Activated naive CD4-positive, alpha-beta T cell treated with anti-CD3 and anti-CD28 coated beads, Interleukin-2, amount 10 ng/mL, durations not matched to agents 7 days and 5 days (primary cell): ENCODE measurements at places on chromosomes 2 and 18.
A peak's percentile ranks its signal among the peaks of the same experiment; 100 is the strongest.

- no peak overlapping the region for H3K27ac ChIP-seq
- no peak for DNase-seq
Measured at GRCh38 chr2:3459185-3460015, 59.9 kb downstream of the ADI1 start.

GRCh38 chr2:213561759-213562158, 277.5 kb downstream of the SPAG16 start:
- H3K27ac ChIP-seq = no peak overlapping the region
- no peaks in the 10 kb centered on the region for H3K27me3 ChIP-seq
- no peak for DNase-seq
- no peaks in the 10 kb centered on the region for H3K4me1 ChIP-seq
- no peaks in the 10 kb centered on the region for H3K36me3 ChIP-seq

DNA sequence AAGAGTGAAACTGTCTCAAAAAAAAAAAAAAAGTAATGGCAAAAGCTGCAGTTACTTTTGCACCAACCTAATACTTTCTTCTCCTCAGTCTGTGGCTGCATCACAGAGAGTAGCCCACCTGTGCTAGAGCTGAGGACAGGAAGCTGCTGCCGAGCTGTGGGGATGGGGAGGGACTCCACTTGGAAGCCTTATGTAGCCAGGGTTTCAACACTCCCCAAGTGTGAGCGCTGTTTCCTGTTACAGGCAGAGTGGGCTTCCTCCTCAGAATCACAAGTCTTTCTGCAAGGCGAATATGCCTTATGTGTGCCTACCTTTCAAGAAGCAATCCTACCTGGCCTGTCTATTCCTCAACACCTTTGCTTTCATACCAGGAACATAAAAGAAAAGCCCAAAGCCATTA, 36.3 kb upstream of the CYP27C1 start:
- no peaks in the 10 kb centered on the region for H3K4me1 ChIP-seq
- no peak overlapping the region for H3K4me3 ChIP-seq
- H3K27me3 ChIP-seq = no peaks in the 10 kb centered on the region
- no peak for DNase-seq
- H3K36me3 ChIP-seq = peaks cover 41% of the 10 kb centered on the region
- no peak overlapping the region for H3K27ac ChIP-seq

DNA sequence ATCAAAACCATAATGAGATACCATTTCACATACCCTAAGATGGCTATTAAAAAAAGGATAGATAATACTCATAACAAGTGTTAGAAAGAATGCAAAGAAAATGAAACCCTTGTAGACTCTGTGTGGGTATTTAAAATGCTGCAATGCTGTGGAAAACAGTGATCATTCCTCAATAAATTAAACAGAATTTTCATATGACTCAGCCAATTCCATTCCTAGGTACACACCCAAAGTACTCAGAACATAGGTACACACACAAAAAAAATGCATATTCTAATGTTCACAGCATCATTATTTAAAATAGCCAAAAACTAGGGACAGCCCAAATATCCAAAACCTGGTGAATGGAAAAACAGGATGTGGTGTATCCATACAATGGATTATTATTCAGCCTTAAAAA, 502.3 kb downstream of the KCNJ3 start:
- H3K4me3 ChIP-seq = no peak overlapping the region
- H3K4me1 ChIP-seq = no peaks in the 10 kb centered on the region
- no peaks in the 10 kb centered on the region for H3K27me3 ChIP-seq
- H3K36me3 ChIP-seq = no peaks in the 10 kb centered on the region

- H3K27ac ChIP-seq = no peak overlapping the region
- no peak for DNase-seq
- no peaks in the 10 kb centered on the region for H3K27me3 ChIP-seq
- H3K4me3 ChIP-seq = no peak overlapping the region
Measured at GRCh38 chr2:73218298-73218697, 4.3 kb downstream of the SMYD5 start.

DNA sequence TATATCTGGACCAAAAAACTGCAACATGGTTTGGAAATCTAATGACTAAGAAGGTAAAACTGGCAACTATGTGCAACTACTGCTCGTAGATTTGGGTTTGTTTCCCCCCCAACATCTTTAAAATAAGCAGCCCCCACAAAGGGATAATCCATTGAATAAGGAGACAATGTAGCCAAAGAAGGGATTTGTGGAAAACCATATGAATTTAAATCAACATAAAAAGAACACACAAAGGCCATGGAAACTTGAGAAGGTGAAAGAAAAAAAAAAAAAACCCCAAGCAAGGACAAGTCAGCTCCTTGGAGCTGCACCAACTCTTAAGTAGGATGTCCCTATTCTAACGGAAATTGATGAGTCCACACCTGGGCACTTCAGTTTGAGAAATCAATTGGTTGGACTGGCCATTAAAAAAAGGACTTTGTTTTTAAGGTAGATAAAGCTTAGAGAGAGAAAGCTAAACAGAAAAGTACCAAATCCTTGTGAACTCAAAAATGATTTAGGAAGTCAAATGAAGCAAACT, 53.7 kb upstream of the ST8SIA5 start:
- peaks cover 3% of the 10 kb centered on the region for H3K36me3 ChIP-seq
- H3K4me3 ChIP-seq = no peak overlapping the region

DNA sequence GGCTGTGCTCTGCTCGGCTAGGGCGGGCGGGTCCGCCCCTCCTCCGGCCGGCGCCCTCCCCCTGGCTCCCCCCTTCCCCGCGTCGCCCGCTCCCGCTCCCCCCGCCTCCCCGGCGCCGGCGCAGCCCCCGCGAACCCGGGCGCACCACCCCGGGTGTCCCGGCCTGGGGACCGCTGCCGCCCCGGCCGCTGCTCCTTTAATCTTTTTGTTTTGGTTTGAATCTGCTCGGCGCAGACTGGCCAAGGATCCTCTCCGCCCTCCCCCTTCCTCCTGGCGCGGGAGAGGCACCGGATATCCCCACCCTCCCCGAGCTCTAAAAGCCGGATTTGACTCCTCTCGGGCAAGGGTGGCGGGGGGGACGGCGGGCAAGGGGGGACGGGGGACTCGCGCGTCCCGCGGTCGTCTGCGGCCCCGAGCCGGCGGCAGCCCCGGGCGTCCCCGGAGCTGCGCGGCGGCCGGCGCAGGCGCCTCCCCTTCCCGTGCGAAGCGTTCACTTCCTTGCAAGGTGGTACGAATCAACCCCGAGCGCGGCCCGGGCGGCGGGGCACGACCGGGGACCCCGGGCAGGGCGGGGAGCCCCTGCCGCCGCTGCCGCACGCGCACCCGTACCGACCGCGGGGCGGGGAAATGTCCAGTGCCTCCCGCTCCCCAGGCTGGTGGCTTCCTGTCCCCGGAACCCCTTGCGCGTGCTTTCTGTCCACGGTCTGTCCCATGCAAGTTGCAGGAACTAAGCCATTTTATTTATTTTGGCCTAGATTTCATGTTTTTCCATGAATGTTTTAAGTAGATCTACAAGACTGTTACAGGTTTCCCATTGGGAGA, at the start of gene PTGR3:
Gene PTGR3, minus strand, starts transcription at position 11 of the 822 bp plus-strand sequence. CDS start 81 bp downstream, outside the sequence.
- peak within 1 kb of the TSS; percentile 98 for H3K27ac ChIP-seq
- H3K27me3 ChIP-seq = peaks cover 41% of the 10 kb centered on the region
- peak; percentile 92 for DNase-seq
- H3K36me3 ChIP-seq = peaks cover 51% of the 10 kb centered on the region
- H3K4me1 ChIP-seq = peaks cover 68% of the 10 kb centered on the region
- peak within 1 kb of the TSS; percentile 99 for H3K4me3 ChIP-seq

- H3K36me3 ChIP-seq = peaks cover 13% of the 10 kb centered on the region
- peaks cover 9% of the 10 kb centered on the region for H3K4me1 ChIP-seq
- no peak for DNase-seq
- no peaks in the 10 kb centered on the region for H3K27me3 ChIP-seq
Measured at GRCh38 chr2:3465844-3466481, 53.4 kb downstream of the ADI1 start.

DNA sequence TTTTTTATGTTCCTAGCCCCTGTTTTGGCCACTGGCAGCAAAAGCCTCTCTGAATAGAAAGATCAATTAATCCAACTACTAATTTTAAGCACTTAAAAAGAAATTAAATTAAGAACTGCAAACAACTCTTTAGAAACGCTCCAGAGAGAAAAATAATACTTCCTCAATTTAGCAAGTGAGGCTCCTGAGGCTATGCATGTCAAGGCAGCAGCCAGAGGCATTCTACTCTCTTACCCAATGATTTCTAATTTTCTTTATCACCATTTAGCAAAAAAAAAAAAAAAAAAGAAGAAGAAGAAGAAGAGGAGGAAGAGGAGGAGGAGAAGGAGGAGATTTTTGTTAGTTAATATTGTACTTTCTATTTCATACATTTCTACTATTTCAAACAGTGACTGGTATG, 68.5 kb downstream of the TMEM237 start:
- no peak overlapping the region for H3K27ac ChIP-seq
- H3K27me3 ChIP-seq = peaks cover 9% of the 10 kb centered on the region
- peaks cover 3% of the 10 kb centered on the region for H3K36me3 ChIP-seq

DNA sequence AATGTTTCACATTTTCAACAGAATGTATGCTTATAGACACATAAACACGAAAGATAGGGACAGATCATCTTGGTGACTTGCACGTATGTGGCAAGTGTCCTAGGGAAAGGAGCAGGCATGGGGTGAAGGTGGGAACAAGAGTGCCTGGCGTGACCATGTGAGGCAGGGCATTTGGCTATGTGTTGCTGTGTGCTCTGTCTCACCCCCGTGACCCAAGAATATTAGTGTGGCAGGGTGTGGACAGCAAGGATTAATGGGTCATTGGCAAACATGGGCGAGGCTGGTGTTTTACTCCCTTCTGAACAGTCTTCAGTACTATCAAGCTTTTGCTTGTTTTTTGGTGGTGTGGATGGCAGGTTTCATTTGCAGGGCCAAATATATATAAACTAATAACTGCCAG, 1.3 kb upstream of the VWA3B start:
- peaks cover 34% of the 10 kb centered on the region for H3K4me1 ChIP-seq
- DNase-seq = no peak
- H3K27ac ChIP-seq = no peak overlapping the region
- H3K4me3 ChIP-seq = no peak overlapping the region

GRCh38 chr2:79622508-79622907, 109.7 kb downstream of the CTNNA2 start:
- no peaks in the 10 kb centered on the region for H3K4me1 ChIP-seq
- no peak for DNase-seq
- H3K27ac ChIP-seq = no peak overlapping the region
- no peak overlapping the region for H3K4me3 ChIP-seq
- H3K36me3 ChIP-seq = no peaks in the 10 kb centered on the region

DNA sequence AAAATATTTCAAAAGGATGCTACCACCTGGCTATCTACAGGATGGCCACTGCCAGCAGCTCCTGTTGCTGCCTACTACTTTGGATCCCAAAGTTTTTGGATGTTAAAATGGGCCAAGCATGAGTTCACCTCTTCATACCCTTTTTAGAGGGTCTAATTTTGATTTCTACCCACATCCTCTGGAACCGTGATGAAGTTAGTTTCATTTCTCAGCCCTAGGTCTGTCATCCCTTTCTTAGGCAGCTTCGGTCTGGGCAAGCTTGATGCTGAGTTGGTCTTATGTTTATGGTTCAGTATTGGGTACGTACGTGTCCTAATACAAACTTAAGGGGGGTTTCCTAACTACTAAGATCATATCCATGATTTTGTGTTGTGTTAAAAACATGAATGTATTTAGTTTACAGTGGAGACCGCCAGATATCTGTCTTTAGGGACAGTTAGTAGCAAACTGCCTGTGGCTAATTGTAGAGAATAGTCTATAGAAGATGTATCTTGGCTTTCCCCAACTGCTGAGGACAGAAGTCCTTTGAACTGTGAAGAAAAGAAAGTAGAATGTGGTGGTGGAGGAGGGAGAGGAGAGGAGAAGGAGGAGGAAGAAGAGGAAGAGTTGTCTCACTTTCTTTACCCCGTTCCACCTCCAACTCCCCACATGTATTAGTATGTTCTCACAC, 184.9 kb downstream of the UBE2E3 start:
- peak overlapping the region; percentile 8 for H3K4me3 ChIP-seq
- H3K4me1 ChIP-seq = peaks cover 64% of the 10 kb centered on the region
- H3K36me3 ChIP-seq = peaks cover 44% of the 10 kb centered on the region
- peak; percentile 40 for DNase-seq

DNA sequence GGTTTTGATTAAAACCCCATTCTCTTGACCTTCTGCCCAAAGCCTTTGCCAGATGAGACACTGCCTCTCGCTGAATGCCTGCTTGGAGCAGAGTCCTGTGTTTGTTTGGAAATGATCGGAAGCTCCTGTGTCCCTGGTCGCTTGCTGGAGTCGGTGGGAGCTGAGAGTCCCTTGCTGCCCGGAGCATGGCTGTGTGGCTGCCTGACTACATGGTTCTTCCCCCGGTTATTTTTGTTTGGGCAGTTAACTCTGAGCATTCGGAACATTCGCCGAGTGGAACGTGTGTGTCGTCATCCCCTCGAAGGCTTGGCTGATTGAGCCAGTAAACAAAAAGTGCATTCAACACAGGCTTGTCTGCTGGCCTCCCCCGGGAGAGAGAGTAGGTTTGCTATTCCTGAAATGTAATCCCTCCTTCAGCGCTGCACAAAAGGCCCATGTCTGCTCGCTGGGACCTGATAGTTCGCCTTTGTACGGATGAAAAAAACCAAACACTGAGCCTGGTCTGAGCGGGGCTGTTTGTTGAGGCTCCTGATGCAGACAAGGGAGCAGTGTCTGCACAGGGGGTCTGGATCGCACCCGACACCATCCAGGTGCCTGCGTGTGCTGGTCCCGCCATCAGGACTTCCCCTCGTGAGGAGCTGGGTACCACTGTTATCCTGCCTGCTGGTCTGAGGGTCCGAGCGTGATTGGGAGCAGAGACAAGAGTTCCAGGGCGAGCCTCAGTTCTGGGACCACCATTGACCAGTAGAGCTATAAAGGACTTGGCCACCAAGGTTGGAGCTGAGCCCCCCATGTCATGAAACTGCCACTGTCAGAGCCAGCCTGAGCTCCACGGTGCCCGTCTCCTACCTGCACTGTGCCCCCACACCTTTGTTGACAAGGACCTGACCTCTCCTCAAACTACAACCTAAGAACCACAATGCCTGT, 83.8 kb downstream of the AGAP1 start:
- DNase-seq = no peak
- H3K4me1 ChIP-seq = no peaks in the 10 kb centered on the region
- H3K4me3 ChIP-seq = no peak overlapping the region
- peaks cover 4% of the 10 kb centered on the region for H3K27me3 ChIP-seq
- H3K27ac ChIP-seq = no peak overlapping the region
- H3K36me3 ChIP-seq = no peaks in the 10 kb centered on the region

DNA sequence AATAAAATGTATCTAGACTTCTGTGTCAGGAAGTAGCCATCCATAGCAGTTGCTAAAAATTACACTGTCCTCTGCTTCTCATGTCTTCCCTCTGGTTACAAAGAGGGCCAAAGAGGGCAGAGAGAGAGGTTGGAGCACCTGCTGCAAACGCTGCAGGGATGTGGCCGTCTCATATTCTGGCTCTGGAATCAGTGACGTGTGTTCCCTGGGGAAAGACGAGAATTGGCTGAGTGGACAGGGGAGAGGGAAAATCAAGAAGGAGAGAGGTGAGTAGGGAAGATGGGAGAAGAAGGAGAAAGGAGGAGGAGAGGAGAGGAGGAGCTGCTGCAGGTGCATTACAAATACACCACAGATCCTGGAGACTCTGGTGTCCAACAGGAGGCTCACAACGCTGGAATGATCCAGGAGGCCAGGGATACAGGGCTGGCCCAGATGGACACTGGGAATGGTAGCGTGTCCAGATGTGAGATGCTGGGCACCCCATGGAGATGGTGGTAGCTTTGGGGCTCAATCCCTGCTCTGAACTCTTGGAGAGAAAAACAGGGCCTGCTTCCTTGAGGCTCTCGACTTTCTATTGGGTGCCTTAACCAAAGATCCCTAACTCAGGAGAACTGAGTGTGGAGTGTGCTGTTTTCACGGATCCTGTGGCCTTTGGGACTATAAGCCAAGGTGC, 118.4 kb upstream of the PXDN start:
- DNase-seq = no peak
- H3K4me3 ChIP-seq = no peak overlapping the region
- no peaks in the 10 kb centered on the region for H3K36me3 ChIP-seq
- H3K4me1 ChIP-seq = no peaks in the 10 kb centered on the region
